ENCODE measurements at places on chromosomes 6 and 20. TPM values are rescaled to one million over a fixed set of nuclear protein-coding genes. Genes with fewer than 3 reads are reported as not detected.

The EYS gene
- 3.5 TPM for total RNA-seq

The HMGCLL1 gene
- 49.8 TPM for total RNA-seq

The APOBEC2 gene
- 0.17 TPM for total RNA-seq

The METTL24 gene
- 5.8 TPM for total RNA-seq

The LAMA4 gene
- total RNA-seq = 156 TPM

The DTD1 gene
- 54.1 TPM for total RNA-seq

The SGK2 gene
- total RNA-seq = 20.7 TPM

The PRPH2 gene
- 5.8 TPM for total RNA-seq

The MSH5 gene
- total RNA-seq = 20.2 TPM

The SCUBE3 gene
- total RNA-seq = 4.4 TPM

The ZNF451 gene
- total RNA-seq = 135 TPM

The C6orf118 gene
- total RNA-seq = 20.7 TPM

The GTSF1L gene
- 0.40 TPM for total RNA-seq

The UBD gene
- total RNA-seq = 0.50 TPM

The CAP2 gene
- total RNA-seq = 17.5 TPM

The ARMC12 gene
- total RNA-seq = 0.40 TPM

The RAET1L gene
- total RNA-seq = not detected

The SIRPB2 gene
- total RNA-seq = 1.8 TPM
